NCI-H2227 treated with DMSO at 0.1 percent for 48 hours (cell line): ENCODE measurements at places on chromosomes 7 and 10.

DNA sequence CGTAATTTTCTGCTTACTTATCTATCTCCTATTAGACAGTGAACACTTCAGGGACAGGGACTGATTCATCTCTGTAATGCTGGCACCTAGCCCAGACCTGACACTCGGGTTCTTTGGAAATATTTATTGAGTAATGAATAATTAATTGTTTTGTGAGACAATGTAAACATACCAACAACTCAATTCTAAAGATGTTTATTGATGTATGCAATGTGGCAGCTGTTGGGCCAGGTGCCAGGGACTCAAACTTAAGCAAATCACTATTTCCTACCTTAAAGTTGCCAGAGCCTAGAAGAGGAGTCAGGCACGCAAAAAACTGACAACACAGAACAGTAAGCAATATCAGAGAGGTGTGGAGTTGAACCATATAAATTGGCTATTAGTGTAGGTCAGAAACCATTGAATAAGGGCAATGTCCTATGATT is 63.6 kb upstream of the BMPER start:
- no peak for DNase-seq

- peak; percentile 72 for DNase-seq
Measured at GRCh38 chr7:132076301-132077035, 499.8 kb downstream of the PLXNA4 start.

DNA sequence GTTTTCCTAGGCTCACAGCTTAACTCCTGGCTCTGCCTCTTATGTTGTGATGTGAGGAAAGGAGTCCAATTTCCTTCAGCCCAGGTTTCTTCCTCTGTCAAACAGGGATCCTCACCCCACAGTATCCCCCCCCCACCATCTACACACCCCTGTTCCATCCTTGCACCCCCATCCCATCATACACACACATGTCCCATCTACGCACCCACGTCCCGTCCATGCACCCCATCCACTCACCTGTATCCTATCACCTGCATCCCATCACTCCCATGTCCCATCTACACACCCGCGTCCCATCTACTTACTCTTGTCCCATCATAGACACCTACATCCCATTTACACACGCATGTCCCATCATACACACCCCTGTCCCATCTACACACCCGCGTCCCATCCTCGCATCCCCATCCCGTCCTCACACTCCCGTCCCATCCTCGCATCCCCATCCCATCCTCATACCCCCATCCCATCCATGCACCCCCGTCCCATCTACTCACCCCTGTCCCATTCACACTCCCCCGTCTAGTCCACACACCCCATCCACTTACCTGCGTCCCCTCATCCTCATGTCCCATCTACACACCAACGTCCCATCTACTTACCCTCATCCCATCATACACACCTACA is 117.3 kb downstream of the TRRAP start:
- no peak for DNase-seq

- DNase-seq: no peak
Measured at GRCh38 chr10:131998050-131998844, 16.5 kb upstream of the BNIP3 start.

DNA sequence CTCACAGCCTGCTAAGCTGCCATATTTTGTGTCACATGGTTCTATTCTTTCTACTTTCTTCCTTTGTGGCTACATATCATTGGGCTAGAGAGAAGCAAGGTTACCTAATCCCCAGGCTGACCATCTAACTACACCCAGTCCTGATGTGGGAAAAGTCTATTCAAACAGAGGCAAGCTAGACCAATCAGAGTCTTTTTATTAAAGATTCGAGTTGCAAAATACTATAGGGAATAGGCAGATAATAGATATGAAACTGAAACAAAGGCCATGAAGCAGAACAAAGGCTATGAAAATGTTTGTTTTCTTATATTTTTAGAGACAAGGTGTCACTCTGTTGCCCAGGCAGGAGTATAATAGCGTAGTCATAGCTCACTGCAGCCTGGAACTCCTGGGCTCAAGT is 36.7 kb downstream of the MTERF1 start:
- DNase-seq: no peak

DNA sequence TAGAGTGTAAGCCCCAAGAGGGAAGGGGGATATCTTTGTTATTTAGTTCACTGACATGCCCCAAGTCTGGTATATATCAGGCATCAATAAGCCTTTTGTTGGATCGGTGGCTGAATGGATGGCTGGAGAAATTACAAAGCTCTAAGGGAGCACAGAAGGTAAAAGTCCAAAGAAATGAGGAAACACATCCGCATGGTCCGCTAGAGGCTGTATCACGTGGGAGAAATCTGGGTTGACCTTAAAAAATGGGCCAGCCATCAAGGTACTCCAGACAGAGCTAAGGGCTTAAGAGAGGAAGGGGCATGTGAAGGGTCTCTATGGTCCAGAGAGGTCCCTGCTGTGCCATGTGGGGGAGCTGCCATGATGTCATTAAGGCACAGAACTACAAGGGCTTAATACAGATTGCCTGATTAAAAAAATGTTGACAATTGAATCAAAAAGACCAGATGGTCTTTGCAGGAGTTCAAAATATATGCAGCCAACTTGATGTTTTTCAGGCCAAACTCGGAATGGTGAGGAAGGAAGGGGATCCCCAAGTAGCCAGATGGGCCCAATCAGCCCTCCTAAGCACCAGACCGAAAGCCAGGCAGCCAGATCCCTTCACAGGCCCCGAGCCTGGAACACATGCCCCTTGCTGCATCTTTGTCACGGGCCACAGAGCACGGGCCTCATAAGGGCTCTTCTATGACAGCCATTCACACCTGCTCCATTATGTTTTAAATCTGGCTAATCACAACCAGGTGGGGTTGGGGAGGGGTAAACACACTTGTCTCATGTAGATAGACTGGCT is 31.9 kb downstream of the SCRN1 start:
- no peak for DNase-seq

DNA sequence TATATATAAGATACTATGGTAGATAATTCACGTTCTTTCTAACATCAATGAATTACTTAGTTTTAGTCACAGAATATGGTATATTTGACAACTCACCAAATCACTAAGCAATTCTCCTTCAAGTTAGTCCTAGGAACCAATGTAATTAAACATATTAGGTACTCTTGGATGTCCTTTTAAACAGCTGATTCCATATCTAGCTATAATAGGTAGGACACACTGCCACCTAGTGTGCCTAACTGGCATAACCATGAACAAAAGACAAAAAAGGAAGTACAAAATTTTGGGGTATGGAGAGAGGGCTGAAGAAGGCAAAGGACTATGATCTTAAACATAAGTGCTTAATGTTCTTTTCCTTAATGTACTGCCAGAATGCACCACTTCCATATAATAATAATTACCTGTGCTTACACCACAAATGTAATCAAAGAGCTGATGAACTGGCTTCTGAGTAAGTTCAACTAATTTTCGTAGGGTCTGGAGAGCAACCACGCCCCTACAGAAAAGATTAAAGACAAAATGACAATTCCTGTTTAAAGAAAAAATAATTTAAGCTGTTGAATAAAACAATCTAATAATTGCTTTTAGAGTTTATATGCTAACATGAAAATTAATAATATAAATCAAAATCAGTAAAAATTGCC is 28.7 kb downstream of the PNPLA8 start:
- DNase-seq: peak; percentile 53

GRCh38 chr10:36681751-36682632 is 443.4 kb upstream of the ANKRD30A start:
- DNase-seq: no peak

- no peak for DNase-seq
Measured at GRCh38 chr7:49866076-49866735, 92.8 kb downstream of the VWC2 start.

GRCh38 chr7:39043531-39043930 is 65.8 kb downstream of the POU6F2 start:
- no peak for DNase-seq

DNA sequence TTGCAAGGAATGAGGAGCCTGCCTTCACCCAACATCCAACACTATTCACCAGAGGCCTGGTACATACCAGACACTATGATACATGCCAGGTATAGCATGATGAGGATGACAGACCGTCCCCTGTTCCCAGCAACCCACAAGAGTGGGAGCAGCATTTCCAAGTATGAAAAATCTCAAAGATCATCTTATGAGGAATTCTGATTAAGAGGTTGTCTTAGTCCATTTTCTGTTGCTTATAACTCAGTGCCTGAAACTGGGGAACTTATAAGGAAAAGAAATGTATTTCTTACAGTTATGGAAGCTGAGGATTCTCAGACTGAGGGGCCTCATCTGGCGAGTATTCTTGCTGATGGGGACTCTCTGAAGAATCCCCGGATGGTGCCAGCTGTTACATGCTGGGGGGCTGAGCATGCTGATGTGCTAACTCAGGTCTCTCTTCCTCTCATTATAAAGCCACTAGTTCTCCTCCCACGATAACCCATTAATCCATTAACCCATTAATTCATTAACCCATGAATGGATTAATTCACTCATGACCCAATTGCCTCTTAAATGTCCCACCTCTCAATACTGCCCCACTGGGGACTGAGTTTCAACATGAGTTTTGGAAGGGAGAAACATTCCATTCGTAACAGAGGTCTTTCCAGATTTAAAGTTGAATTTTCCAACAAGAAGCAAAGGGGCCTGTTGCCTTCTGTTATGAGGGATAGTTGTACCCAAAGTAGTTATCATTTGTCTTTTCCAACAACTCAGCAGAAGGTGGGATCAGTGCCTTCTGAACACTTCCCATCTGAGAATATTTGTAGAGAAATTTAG is 173.9 kb downstream of the HERPUD2 start:
- DNase-seq: no peak

- no peak for DNase-seq
Measured at GRCh38 chr10:90179696-90180407, 478.5 kb downstream of the KIF20B start.

GRCh38 chr7:44348300-44348699 is 22.9 kb upstream of the CAMK2B start:
- no peak for DNase-seq

DNA sequence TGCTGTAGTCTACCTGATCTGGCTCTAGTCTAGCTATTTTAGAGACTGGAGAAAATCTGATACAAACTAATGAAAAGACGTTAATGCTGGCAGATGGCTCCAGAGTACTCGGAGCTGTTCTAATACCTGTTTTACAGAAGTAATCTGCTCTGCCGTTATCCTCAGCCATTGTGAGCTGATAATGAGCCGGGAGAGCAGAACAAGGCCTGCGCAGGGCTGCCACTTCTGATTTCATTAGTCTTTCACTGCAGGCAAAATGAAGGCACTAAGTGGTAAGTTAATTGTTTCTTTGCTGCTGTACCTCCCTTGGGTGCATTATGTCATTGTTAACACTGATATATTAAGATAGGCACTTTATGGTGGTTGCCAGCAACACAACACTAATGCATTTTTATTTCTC is 456.4 kb upstream of the PFKP start:
- DNase-seq: no peak

DNA sequence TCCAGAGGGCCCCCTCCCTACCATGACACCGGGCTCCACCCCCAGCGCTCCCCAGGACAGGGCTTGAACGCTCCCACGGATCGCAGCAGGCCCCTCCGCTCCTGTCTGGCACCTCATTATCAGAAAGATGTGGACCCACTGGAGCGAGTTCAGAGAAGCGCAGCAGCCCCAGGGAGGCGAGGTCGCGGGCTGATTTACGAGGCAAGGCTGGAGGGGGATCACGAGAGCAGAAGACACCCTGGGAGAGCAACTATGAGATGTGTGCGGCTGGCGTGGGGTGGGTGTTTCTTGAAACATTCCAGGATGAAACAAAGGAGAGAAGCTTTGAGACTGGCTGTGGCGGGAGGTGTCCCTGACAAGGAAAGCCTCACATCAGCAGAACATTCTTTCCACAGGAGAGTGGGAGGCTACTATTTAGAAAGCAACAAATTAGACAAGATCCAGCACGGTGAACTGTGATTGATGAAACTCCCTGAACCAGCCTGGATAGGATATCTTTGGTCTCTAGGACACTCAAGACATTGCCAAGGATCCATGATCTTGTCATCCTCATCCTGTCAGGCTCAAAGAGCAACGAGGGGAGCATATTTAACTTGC is 66.0 kb downstream of the JCAD start:
- DNase-seq: no peak

GRCh38 chr7:143362131-143363015 is at the start of gene FAM131B:
Gene FAM131B (minus strand): TSS chr7:143362713. CDS start chr7:143362603, 110 bp downstream.
- no peak for DNase-seq

DNA sequence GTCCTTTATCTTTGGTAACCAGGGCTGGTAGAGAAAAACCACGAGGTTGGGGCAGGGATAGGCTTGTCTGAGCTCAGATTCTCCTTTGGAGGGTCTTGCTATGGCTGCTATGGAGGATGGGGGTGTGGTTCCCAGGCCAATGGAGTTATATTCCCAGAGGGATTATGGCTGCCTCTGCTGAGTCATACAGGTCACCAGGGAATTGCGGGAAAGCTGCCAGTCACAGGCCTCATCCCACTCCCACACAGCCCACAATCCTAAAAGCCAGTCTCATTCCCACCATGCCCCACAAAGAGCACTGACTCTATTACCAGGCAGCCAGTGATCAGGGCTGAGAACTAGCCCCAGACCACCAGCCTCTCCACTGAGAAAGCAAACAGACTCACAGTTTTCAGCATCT is 316.6 kb upstream of the TMEM229A start:
- no peak for DNase-seq

DNA sequence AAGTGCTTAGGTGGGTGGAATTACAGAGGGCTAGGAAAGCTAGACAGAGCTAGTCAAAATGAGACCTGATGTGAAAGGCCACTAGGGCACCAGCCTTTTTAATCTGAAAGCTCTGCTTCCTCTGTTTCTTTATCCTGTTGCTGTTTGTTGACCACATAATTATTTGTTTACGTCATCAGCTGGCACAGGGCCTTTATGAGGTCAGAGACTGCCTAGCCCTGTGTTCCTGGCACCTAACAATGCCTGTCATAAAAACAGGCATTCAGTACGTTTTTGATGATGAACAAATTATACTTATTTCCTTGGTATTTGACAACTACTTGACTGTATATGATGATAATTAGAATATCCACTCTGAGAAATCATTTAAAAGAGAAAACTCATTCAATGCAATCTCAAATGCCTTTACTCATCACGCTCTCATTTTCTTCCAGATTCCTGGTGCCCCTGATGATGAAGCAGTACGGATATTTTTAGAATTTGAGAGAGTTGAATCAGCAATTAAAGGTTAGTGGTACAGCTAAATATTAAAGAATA is 26.0 kb downstream of the RBM17 start:
- DNase-seq: no peak

DNA sequence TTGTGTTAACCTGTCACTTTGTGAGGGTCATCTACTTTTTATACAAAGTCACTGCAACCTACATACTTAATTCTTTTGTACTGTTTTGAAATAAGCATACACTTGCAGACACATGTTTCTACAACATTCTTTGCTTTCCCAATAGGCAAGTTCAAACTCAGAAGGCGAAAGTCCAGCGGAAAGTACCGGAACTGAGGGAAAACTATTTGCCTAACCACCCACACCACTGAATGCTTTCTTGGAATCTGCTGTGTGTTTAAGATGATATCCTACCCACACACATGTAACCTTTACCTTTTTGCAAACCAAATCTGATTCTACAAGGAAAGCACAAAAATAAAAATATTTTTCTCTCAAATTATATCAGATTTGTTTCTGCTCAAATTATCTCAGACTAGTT is 139.4 kb upstream of the AGR3 start:
- no peak for DNase-seq
